ENCODE measurements at places on chromosomes 12 and 14. TPM values are rescaled to one million over a fixed set of nuclear protein-coding genes. Genes with fewer than 3 reads are reported as not detected.
A peak's percentile ranks its signal among the peaks of the same experiment; 100 is the strongest.

Gene KRT79
- 0.87 TPM for total RNA-seq

Gene OVCH1
- total RNA-seq = not detected

Gene C12orf75
- 62.0 TPM for total RNA-seq

Gene E2F7
- 3.0 TPM for total RNA-seq

Gene NFE2
- not detected for total RNA-seq

Gene NYNRIN
- 0.05 TPM for total RNA-seq

Gene RFLNA
- total RNA-seq = not detected

Gene RHOJ
- not detected for total RNA-seq

Gene C14orf39
- not detected for total RNA-seq

Gene INSM2
- total RNA-seq = not detected

Gene ZDHHC22
- not detected for total RNA-seq

Gene CARMIL3
- total RNA-seq = 0.63 TPM

Gene BCL2L2
- total RNA-seq = 1.3 TPM

- DNase-seq = no peak
These were observed 213.7 kb downstream of the SLC2A13 start for GRCh38 chr12:39892146-39892545.

DNA sequence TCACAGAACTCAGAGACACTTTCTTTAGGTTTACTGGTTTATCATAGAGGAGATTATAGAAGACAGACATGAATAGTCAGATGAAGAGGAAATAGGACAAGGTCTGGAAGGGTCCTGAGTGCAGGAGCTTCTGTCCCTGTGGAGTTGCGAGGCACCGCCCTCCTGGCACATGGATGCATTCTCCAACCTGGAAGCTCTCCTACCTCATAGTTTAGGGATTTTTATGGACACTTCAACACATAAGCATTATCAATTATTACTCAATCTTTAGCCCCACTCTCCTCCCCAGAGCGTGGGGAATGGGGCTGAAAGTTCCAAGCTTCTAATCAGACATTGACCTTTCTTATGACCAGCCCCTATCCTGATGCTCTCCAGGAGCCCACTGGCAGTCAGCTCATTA, 12.6 kb upstream of the KRT7 start:
- no peak for DNase-seq

DNA sequence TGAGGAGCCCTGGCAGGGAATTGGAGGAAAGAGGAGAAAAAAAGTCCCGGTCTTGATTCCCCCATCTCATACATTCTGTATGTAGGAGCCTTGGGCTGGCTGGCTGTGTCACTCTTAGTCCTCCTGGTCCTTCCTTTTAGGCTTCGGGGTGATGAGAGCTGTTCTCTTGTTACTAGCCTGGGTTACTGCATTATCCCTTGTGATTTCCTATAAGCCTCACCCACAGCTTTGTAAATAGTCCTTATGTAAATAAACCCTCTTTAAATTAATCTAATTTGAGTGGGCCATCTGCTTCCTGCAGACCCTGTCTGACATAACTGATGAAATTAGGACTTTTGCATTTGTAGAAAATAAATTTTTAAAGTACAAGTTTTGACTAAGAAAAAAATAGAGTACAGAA, 19.2 kb downstream of the DNM1L start:
- DNase-seq = no peak

- peak; percentile 63 for DNase-seq
These were observed at the start of gene SCN8A for GRCh38 chr12:51591016-51591901. TSS of gene SCN8A (plus strand) at chr12:51591233. CDS start at chr12:51662818, 71,585 bp downstream.

- DNase-seq = no peak
These were observed 108.2 kb upstream of the MED13L start for GRCh38 chr12:116385486-116386217.

GRCh38 chr12:48279601-48280000, 71.1 kb downstream of the ZNF641 start:
- DNase-seq = no peak

GRCh38 chr14:68981539-68981976, 2.5 kb upstream of the ACTN1 start:
- DNase-seq = no peak

DNA sequence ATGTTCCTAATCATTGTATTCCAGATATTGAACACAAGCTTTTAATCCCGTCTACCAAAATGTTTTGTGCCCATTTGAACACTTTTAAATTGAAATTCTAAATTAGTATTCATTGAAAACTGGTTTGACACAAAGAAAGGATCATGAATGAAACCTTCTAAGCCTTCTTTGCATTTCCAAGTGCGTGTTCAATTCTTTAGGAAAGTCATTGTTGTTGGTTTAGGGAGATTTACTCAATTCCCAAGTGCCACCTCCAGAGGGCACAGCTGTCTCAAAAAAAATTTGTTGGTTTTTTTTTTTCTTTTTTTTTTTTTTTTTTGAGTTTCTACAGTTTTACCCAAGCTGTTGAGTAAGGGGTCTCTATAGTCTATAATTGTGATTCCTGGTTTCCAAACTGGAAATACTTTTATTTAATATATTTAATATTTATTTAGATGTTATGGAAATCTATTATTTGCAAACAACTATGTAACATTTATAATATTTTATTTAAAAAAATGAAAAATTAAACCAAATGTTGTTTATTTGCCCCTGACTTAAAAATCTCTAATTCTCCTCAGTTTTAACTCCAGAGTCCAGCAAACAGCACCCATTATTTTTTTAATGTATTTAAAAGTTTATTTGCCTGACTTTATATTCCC, 79.9 kb downstream of the NEDD1 start:
- peak; percentile 8 for DNase-seq

DNA sequence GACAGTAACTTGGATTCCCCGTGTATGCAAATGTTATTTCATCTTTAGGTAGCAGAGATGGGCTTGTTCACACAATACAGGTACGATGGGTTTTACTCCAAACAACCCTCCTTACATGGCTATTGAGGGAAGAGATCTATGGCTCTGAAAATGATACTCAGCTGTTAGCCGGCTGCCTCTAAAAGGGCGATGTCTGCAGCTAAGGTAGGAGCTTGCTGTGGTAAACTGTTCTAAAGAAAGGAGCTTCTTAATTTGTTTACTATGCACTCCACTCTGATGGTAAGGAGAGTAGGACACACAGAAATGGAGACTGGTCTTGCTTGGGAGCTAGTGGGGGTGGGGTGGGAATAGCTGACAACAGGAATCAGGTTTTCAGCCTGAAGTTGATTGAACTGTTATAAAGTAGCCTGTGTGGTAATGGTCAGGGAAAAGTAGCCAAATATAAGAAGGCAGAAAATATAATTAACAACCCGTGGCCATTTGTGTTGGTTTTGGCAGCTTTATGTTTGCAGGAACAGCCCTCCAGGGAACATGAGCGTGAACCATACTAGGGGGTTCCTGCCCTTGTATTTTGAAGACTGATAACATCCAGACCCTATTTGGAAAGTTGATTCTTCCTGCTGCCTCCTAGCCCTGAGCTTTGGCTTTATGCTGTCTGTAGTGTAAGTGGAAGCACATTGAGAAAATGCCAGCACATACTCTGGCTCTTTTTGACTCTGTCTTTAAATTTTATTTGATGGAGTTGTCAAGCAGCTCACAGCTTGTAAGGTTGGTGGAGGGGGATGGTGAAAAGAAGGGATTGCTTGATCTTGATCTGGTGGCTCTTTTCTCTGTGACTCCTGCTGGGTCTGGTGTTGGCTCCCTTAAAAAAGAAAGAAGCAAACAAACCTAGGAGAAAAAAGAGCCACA, 929.8 kb downstream of the DIO2 start:
- DNase-seq = no peak

DNA sequence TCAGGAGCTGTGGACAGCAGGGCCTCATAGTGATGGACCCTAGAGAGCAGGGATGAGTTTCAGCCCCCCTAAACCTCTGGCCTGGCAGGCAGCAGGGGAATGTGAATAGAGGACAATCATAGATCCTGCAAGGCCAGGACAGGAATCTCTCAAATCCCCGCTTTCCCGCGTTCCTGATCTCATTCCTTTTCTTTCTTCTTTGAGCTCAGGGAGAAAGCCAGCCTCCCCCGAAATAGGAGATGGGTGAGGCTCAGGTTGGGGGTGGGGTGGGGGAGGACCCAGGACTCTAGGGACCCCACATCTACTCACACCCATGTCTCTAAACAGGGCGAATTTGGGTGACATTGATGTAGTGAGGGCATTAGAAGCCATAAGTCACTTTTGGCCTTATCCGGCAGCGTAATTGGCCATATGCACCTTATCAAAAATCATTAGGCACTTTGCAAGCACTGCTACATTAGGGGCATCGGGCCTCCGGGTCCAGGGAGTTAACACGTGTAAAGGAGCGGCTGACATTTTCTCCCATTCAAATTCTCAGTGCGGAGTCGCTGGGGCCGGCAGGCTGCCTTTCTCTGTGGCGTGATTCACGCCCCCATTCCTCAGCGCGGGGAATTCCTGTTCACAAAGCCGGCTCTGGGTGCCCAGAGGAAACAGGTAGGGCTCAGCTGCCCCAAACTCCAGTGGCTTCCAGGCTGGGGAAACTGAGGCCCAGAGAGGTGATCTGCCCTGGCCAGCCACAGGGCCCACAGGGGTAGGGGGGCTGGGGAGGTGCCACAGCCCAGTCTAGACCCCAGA, 1.5 kb downstream of the LHX5 start:
- DNase-seq = no peak

GRCh38 chr12:85005615-85006014, 30.5 kb downstream of the TSPAN19 start:
- DNase-seq = peak; percentile 18

GRCh38 chr12:118500299-118500698, 123.9 kb downstream of the SUDS3 start:
- DNase-seq = no peak

GRCh38 chr14:75636100-75636692, 24.5 kb downstream of the ERG28 start:
- no peak for DNase-seq

DNA sequence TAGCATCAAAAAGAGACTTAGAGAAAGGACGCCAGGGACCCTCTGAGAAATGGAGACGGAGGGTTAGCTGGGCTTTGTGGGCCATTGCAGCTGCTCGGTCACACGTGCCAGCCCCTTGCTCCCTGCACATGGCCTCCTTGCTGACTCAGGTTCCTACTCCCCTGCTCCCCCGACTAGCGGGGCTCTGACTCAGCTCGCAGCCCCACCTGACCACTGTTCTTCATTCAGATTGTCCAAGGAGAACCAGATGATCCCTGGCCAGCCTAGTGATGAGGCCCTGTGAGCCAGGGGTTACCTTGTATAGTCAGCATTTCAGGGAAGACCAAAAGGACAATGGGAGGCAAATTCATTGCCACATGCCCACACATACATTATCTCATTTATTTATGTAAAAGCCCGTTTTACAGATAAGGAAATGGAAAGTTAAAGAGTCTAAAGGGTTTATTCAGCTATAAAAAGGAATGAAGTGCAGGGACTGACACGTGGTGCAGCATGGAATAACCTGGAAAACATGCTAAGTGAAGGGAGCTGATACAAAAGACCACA, 103.4 kb downstream of the LGMN start:
- DNase-seq = no peak

DNA sequence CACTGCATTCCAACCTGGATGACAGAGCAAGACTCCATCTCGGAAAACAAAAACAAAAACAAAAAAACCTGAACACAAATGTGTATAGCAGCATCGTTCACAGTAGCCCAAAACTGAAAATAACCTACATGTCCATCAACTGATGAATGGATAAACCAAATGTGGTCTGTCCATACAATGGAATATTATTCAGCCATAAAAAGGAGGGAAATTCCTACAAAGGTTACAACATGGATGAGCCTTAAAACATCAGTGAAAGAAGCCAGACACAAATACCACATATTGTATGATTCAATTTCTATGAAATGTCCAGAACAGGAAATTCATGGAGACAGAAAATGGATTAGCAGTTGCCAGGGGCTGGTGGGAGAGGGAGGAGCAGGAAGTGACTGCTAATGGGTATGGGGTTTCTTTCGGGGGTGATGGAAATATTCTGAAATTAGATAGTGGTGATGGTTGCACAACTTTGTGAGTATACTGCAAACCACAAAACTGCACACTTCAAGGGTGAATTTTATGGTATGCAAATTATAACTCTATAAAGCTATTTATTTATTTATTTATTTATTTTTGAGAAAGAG, 4.0 kb downstream of the MYL2 start:
- no peak for DNase-seq

- DNase-seq = no peak
These were observed 37.7 kb downstream of the CCDC175 start for GRCh38 chr14:59538936-59539335.

- no peak for DNase-seq
These were observed 108.7 kb upstream of the MIS18BP1 start for GRCh38 chr14:45361727-45362126.

DNA sequence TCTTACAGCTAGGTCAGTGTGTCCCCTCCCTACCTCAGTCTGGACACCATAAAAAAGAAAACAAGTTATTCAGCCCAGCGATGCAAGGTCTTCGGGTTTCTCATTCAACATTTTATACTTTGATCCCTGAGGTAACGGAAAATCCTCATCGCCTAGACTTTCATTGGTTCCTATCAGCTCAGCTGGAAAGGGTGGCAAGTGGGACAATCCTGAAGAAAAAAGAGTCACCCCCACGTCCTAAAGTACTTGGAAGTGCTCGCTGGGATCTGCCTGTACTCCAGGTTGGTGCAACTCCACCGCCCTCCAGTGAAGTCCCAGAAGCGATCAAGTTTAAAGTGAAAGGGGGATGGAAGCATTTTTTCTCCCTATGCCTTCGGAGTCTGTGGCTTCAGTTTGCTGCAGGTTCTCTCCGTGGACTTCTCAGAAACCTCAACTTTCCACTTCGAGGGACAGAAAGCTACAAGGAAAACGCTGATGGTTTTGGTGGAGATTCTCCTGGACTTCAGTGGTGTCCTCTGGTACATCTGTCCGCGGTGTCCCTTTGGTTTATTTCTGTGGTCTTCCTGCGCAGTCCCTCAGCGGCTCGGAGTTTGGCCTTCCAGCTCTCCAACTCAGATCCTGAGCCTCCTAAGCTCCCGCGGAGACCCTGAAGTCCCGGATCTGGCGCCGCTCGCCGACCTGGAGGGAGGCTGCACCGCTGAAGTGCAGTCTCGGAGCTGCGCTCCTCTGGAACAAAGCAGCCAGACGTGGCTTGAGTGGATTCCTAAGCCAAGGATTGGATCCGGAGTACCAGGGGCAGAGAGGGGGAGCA, 1.8 kb upstream of the LRFN5 start:
- no peak for DNase-seq
